ENCODE measurements at places on chromosomes 12 and 14. TPM values are rescaled to one million over a fixed set of nuclear protein-coding genes. Genes with fewer than 3 reads are reported as not detected.

Gene HCAR2
- total RNA-seq: not detected

DNA sequence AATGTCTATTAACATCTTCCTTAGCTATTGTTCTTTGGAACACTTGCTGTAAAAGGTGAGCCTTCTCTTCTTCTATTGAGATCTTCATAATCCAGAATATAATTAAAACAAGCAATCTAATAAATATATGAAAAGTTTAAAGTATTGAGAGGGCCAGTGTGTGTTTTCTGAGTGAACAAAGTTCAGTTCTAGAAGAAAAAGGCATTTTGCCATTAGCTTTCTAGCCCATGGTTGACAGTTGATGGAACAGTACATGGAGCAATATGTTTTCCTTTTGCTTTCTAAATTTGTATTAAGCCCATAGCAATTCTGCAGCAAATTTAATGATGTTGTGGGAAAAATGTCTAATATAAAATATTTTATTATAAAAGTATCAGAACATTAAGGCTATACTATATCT is 853.0 kb downstream of the TRHDE start:
- no peak for DNase-seq

Gene KRT77
- not detected for total RNA-seq

DNA sequence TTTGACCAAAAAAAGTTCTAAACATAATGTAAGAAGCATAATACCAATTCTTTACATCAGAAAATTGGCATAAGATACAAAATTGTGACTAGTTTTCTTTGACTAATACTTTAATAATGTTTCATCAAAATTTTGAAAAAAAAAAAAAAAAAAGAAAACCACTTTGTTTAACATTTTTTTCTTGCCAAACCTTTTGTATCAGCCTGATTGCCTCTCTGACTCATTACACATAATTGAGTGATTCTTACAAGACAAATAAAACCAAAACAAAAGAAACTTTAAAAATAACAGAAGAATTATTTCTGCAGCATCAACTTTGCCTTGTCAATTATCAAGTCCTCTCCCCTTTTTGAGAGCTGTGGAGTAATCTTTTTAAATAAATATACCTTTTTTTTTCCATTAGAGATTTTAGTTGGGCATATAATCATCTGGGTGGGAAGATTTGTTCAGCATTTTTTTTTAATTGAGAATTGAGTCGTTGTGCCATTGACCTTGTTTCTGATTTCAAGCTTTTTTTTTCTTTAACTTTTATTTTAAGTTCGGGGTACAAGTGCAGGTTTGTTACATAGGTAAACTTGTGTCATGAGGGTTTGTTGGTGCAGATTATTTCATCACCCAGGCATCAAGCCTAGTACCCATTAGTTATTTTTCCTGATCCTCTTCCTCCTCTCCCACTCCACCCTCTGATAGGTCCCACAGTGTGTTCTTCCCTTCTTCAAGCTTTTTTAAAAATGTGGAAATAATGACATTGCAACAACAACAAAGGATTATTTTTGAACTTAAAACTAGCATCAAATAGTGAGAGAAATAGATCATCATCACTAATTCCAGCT is 45.8 kb upstream of the HMGA2 start:
- DNase-seq: no peak

Gene DNAH10
- 22.6 TPM for total RNA-seq

DNA sequence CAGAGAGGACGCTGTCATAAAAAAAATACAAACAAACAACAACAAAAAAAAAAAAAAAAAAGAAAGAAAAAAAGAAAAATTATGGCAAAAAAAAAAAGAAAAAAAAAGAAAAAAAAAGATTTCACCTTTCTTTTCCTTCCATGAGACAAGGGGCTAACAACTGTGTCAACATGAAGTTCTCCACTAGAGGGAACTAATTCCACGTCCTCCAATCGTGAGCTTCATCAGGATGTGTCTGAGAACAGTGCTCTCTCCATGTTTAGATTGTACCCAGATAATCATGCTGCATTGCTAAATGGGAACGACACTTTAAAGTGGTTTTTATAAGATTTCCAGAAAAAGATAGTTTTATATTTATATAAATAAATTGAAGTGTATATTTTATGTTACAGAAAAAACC is 96.2 kb upstream of the PTPRB start:
- DNase-seq: no peak

GRCh38 chr12:56716458-56716857 is 8.6 kb downstream of the NACA start:
- DNase-seq: no peak

GRCh38 chr14:101496776-101497683 is 64.3 kb upstream of the DIO3 start:
- no peak for DNase-seq

DNA sequence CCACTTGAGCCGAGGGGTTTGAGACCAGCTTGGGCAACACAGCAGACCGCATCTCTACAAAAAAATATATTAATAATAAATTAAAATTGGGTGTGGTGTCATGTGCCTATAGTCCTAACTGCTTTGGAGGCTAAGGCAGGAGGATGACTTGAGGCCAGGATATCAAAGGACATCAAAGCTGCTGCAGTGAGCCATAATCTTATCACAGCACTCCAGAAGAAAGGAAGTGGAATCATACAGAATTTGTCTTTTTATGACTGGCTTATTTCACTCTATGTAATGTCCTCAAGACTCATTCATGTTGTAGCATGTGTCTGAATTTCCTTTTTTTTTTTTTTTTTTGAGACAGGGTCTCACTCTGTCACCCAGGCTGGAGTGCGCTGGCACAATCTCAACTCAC is 43.9 kb upstream of the NUDT4 start:
- no peak for DNase-seq

- no peak for DNase-seq
These were observed 12.3 kb downstream of the KRT80 start for GRCh38 chr12:52179396-52179973.

Gene CLEC4D
- not detected for total RNA-seq

- DNase-seq: no peak
These were observed 47.8 kb upstream of the OR5AU1 start for GRCh38 chr14:21203470-21204166.

DNA sequence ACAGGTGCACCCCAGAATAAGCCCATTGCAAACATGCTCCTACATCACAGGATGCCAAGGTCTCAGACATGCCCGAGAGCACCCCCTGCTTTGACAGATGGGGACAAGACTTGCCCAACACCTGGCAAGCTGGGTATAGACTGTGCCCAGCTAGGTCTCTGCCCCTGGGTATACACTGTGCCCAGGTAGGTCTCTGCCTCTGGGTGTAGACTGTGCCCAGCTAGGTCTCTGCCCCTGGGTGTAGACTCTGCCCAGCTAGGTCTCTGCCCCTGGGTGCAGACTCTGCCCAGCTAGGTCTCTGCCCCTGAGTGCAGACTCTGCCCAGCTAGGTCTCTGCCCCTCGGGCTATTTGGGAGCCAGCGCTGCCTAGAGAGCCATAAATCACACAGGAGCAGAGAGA is 85.9 kb downstream of the CCDC88C start:
- no peak for DNase-seq

DNA sequence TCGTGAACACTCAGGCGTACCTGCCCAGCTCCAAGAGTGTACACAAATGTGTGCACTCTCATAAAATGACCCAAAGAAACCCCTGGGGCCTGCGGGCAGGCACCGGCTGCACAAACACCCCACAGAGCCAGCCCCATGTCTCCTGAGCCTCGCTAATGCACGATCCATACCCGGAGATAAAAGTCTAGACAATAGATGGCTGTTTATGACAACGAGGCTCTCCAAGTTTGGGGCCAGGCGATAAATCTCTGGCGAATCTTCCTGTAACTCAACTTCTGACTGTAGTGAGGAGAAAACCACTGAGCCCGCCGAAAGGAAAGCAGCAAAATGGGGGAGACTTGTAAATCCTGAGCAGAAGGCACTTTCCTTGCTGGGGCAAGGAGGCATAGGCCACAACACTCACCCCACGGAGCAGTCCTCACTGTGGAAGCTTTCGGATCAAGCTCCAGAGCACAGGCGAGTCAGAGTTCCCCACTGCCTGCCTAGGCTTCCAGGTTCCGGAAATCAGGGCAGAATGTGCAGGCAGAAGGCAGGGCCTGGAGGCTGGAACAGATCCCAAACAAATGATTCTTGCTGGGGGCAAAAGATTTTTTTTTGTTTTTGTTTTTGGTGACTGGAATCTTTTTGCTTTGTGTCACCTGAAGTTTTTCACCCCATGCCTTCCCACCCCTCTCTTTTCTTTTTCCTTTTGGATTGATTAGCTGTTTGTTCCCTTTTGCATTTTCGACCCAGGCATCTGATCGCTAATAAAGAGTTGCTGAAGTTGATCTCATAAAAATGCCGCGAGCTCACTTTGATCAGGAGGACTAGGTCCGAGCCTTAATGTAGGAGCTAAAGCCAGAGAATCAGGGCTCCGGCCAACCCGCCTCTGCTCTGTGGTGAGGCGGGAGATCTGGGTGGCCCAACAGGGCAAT is 4.5 kb upstream of the HOXC11 start:
- DNase-seq: no peak

DNA sequence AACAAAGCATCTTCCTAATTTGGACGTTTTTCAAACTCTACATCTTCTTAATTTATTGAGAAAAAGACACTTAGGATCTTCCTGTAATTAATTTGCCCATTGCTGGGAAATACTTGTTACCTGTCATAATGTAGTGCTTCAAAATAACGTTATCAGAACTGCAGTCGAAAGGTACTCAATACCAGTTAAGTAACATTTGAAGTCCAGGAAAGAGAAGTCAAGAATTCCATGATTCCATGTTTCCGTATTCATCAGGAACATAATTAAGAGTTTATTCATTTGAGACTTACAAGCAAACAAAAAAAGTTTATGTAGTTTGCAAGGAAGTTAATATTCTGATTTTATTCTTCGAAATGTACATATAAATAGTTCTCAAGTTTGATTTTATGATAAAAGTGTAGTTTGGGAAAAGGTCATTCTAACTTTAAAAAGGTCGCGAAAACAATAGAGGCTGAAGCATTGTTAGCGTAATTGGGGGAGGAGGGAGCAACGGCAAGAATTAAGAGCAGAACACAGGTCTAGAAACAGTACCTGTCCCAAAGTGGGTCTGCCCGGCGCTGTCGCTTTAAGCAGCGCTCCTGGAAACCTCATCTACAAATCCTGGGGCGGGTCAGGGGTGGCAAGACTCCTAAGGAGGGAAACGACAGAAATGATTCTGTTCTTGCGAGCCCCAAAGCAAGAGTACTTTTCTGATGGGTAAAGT is 1.2 kb upstream of the KCNMB4 start:
- no peak for DNase-seq

GRCh38 chr14:65664436-65664835 is 251.9 kb downstream of the FUT8 start:
- no peak for DNase-seq

- DNase-seq: no peak
These were observed 220.6 kb upstream of the TMEM260 start for GRCh38 chr14:56358851-56359614.

Gene LGMN
- total RNA-seq: 23.6 TPM

DNA sequence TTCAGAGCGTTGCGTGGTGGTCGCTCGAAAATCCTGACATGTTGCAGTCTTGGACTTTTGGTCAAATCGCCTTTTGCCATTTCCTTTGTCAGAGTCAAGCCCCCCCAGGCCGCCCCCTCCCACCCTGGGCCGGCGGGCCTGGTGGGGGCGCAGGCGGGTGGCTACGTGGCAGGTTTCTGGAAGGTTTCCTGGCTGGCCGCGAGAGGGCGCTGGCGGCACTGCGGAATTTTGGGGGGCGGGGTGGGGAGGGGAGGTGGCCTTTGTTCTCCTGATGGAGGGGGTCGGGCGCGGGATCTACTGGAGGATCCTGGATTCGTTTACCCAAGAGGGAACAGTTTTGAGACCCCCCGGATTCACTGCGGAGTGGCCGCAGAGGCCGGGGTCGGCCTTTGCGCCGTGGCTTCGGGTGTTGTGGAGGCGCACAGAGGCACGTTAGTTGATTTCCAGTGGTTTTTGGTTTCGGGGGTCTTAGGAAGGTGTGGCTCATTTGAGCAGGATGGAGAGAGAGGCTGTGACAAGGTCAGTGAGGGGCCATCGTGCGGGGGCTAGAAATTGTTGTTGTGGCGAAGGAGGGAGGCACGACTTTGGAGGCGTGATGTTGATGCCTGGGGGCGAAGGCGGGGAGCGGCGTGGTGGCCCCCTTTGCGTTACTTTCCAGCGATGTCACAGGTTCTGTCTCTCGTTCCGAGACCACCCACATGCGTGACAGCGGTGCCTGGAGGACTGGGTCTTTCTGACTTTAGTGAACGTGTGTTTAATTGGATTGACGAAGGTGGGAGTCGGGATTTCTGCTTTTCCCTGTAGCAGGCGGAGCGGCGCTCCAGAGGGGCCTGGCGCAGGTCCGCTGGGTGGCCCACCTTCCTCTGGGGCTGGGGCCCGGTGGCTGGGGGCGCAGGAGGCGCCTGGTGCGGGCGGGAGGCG is 1.4 kb downstream of the MEG3 start:
- no peak for DNase-seq
